ENCODE measurements at places on chromosomes 3 and 15. TPM values are rescaled to one million over a fixed set of nuclear protein-coding genes. Genes with fewer than 3 reads are reported as not detected.
A peak's percentile ranks its signal among the peaks of the same experiment; 100 is the strongest.

- no peak for DNase-seq
- H3K4me3 ChIP-seq = no peak overlapping the region
- no peaks in the 10 kb centered on the region for H3K36me3 ChIP-seq
- H3K4me1 ChIP-seq = no peaks in the 10 kb centered on the region
Observed at GRCh38 chr3:139906418-139906817, 28.6 kb upstream of the CLSTN2 start.

- peak; percentile 57 for DNase-seq
- H3K27me3 ChIP-seq = no peaks in the 10 kb centered on the region
- no peaks in the 10 kb centered on the region for H3K36me3 ChIP-seq
- no peaks in the 10 kb centered on the region for H3K4me1 ChIP-seq
- no peak overlapping the region for H3K4me3 ChIP-seq
Observed at GRCh38 chr15:31004220-31004733, 12.8 kb upstream of the MTMR10 start.

DNA sequence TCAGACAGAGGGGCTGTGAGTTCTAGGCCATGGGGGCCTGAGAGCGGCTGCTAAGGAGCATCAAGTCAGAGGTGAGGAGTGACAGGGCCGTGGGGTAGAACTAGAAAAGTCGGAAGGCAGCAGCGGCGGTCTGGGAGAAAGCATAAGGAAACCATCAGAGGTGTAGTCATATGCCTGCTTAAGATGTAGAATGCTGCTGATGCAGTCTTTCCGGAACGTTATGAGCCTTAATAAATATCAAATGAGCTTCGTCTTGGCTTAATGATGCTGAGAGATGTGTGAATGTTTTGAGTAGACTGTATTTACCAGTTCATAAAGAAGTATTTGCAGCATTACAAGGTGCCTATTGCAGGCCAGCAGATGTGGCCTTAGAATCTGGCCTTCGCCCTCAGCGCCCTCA lies 15.2 kb downstream of the ATG7 start:
- no peak for DNase-seq
- no peak overlapping the region for H3K4me3 ChIP-seq
- H3K4me1 ChIP-seq = peaks cover 46% of the 10 kb centered on the region
- peak overlapping the region; percentile 82 for H3K27ac ChIP-seq
- no peaks in the 10 kb centered on the region for H3K27me3 ChIP-seq

DNA sequence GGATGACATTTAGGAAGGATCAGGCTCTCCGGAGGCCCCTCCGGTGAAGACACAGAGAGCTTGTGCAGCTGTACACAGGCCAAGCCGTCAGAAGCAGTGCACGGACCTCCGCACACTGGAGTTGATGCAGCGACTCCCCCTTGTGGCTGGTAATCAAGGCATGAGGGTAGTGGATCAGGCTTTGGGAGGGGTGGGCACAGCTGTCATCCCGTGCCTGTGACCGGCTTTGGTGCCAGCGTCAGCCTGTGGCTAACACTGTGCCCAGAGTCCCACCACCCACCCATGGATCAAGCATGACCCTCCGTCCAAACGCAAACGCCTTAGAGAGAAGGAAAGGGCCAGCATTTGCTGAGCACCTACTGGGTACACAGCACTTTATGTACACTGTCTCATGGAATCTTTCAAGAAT lies 8.2 kb upstream of the GRIP2 start:
- no peak overlapping the region for H3K4me3 ChIP-seq
- no peaks in the 10 kb centered on the region for H3K36me3 ChIP-seq
- peak overlapping the region; percentile 32 for H3K27ac ChIP-seq
- H3K27me3 ChIP-seq = no peaks in the 10 kb centered on the region

The STAC gene
- total RNA-seq = 0.59 TPM

DNA sequence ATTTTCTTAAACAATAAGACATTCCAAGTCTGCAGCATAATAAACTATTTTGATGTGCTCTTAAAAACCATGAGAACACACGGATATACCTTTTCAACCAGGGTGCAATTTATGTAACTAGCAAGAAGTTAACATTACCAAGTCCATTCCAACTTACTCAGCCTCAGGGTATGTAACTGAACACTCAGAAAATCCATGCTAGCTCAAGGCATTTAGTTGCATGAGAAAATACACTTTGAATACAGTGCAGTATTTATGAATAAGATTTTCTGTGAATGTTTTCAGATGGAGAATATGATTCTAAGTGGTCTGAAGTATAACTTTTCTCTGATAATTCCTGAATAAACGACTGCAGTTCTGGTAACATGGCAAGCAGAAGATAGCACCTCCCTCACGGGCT lies 124.3 kb downstream of the SNRK start:
- no peaks in the 10 kb centered on the region for H3K36me3 ChIP-seq
- H3K27me3 ChIP-seq = no peaks in the 10 kb centered on the region
- H3K4me1 ChIP-seq = peaks cover 10% of the 10 kb centered on the region

The HTR3D gene
- not detected for total RNA-seq

- H3K36me3 ChIP-seq = peaks cover 10% of the 10 kb centered on the region
- H3K27ac ChIP-seq = no peak overlapping the region
Observed at GRCh38 chr3:134952371-134952770, 157.3 kb downstream of the EPHB1 start.

Data from psoas muscle (tissue), 8 donors.